Activated CD8-positive, alpha-beta memory T cell treated with anti-CD3 and anti-CD28 coated beads, Interleukin-2, amount 10 ng/mL, durations not matched to agents 7 days and 5 days (primary cell): ENCODE measurements at places on chromosomes 7 and 10. TPM values are rescaled to one million over a fixed set of nuclear protein-coding genes. Genes with fewer than 3 reads are reported as not detected.

The IQUB gene
- 0.07 TPM for total RNA-seq

The ELOVL3 gene
- total RNA-seq, result not detected

DNA sequence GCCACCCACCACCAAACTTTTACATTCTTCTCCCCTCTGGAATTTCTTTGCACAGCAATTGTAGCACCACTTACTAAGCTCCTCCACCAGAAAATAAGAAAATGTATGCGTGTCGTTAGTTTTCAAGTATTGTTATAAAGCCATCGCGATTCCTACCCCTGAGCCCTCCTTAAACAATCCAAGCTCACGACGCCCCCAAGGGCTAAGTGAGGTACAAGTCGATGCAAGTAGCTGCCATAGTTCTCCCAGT, 1.3 kb downstream of the FRAT2 start:
- H3K27me3 ChIP-seq, result peaks cover 23% of the 10 kb centered on the region
- peaks cover 42% of the 10 kb centered on the region for H3K4me1 ChIP-seq
- peaks cover 17% of the 10 kb centered on the region for H3K36me3 ChIP-seq
- H3K27ac ChIP-seq, result peak overlapping the region; percentile 82
- peak overlapping the region; percentile 77 for H3K4me3 ChIP-seq

- peak; percentile 56 for DNase-seq
- peak overlapping the region; percentile 72 for H3K4me3 ChIP-seq
- H3K36me3 ChIP-seq, result peaks cover 54% of the 10 kb centered on the region
- H3K27ac ChIP-seq, result peak overlapping the region; percentile 94
- H3K27me3 ChIP-seq, result no peaks in the 10 kb centered on the region
These were observed 47.3 kb downstream of the CDCA7L start for GRCh38 chr7:21898265-21898930.

The PRSS37 gene
- total RNA-seq, result not detected

The TAS2R4 gene
- total RNA-seq, result 0.82 TPM

- H3K4me3 ChIP-seq, result no peak overlapping the region
- no peaks in the 10 kb centered on the region for H3K36me3 ChIP-seq
- no peaks in the 10 kb centered on the region for H3K27me3 ChIP-seq
- H3K27ac ChIP-seq, result no peak overlapping the region
- peaks cover 26% of the 10 kb centered on the region for H3K4me1 ChIP-seq
These were observed 14.5 kb downstream of the PSAP start for GRCh38 chr10:71836596-71836974.
